ELR (cell line): ENCODE measurements at places on chromosomes 6 and 20.
A peak's percentile ranks its signal among the peaks of the same experiment; 100 is the strongest.

- no peak for DNase-seq
Measured at GRCh38 chr20:41872930-41873329, 254.8 kb upstream of the CHD6 start.

DNA sequence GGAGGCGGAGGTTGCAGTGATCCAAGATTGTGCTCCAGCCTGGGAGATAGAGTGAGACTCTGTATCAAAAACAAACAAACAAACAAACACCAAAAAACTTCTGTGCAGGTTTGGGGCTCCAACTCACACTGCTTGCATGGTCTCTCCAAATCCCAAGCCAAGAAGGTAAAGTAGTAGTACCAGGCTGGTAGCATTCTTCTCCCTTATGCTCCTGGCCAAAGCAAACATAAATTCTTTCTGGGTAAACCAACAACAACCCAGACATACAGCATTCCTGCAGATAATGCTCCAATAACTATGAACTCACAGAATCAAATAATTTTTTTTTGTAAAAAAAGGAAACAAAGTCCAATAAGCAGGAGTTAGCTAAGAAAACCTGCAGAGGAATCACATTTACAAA is 57.8 kb upstream of the KLHL31 start:
- DNase-seq = no peak

GRCh38 chr6:115643762-115644161 is 416.9 kb downstream of the FRK start:
- DNase-seq = peak; percentile 25

DNA sequence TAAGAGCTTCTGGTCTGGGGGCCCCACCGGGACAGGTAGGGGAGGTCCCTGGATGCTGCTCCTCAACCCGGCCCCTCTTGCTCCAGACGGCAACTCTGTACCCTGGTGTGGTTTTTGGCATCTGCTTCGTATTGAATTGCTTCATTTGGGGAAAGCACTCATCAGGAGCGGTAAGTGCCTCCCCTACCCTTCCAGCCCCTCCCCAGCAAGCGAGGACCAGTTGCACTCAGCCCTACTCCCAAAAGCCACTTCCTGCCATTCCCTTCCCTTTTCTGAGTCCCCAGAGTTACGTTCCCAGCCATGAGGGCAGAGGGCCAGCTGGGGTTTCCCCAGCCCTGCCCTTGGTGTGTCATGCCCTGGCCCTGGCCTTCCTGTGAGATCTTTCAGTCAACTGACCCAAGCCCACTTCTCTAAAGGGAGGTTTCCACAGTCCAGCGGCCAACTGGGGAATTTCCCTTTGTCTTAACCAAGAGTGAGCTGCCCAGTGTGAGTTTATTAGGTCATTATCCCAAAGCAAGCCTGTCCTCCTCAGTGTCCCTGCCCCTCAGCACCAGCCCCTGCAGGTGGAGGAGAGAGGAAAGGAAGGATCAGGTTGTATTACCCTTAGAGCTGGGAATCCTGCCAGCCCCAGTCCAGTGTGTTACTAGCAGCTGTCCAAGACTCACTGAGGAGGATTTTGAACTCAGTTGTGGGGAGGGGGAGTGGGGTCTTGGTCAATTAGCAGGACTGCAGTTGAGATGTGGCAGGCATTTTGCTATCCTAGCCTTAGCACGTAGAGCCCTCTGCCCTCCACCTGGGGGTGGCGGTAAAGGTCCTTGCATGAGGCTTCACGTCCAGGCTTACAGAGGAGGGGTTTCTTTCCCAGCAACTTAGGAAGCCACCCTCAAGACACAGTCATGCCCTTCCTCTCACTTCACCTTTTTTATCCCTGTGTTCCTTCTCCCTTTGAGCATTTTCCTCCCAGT is 45.8 kb downstream of the TM9SF4 start:
- DNase-seq = peak; percentile 97

DNA sequence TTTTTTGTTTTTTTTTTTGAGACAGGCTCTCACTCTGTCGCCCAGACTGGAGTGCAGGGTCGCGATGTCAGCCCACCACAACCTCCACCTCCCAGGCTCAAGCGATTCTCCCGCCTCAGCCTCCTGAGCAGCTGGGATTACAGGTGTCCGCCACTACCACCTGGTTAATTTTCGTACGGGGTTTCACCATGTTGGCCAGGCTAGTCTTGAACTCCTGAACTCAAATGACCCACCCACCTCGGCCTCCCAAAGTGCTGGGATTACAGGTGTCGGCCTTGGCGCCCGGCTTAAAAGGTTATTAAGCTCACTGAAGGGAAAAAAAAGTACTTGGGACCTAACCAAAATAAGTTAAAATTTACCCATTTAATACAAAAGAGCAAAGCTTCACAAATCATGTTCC is 1.9 kb downstream of the TCFL5 start:
- DNase-seq = no peak

DNA sequence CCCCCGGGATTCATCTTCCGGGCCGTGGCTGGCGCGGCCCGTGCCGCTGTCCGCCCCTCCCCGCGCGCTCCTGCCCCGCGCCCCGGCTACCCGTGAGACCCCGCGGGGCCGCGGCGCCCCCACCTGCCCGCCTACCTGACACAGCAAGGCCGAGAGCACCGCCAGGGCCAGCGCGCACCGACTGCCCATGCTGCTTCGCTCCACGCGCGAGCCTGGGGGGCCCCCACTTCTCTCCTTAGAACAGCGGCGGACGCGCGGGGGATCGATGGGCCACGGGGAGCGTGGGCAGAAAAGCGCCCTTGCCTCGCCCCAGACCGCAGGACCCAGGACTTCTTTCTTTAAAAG is 955 bp downstream of the DLL1 start:
- no peak for DNase-seq

DNA sequence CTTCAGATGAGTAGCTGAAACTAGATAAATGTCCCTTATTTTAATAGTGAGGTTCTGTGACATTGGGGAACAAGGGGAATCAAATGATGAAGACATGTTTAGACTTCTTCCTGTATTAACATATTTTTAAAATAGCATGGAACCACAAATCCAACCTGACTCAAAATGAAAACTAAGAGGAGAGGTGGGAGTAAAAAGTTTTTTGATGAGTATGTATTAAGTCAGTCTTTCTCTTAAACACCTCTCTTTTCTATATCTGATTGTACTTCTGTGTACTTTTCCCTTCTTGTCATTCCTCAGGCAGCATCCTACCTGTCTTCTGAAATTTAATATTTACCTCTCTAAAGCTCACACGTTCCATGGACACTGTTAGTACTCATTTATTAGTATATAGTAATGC is 8.7 kb upstream of the SDHAF4 start:
- DNase-seq = no peak

GRCh38 chr6:35078896-35079295 is 62.2 kb downstream of the TCP11 start:
- DNase-seq = no peak

- peak; percentile 17 for DNase-seq
Measured at GRCh38 chr6:156808287-156808686, 31.1 kb downstream of the ARID1B start.

- no peak for DNase-seq
Measured at GRCh38 chr6:109874621-109875020, 103.5 kb upstream of the GPR6 start.

- peak; percentile 65 for DNase-seq
Measured at GRCh38 chr6:33407132-33407718, 3.6 kb upstream of the PHF1 start.

DNA sequence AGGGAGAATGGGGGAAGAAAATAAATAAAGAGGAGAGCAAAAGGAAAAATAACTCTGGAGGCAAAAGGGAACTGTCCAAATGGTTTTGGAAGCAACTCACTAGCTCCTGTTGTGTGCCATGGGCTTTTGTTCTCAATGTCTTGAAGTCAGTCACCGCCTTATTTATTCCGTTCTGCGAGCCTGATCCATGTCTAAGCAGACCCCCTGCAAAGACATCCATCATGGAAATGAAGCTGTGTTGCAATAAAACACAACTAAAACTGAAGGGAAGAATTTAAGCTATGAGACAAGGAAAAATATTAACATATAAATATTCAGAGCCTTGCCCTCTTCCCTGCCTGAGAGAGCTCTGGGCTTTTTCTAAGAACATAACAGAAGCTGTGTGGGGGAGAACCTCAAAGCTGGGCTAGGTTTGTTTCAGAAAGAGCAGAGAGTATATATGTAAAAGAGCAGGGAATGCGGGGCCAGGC is 373.2 kb upstream of the CNR1 start:
- no peak for DNase-seq

DNA sequence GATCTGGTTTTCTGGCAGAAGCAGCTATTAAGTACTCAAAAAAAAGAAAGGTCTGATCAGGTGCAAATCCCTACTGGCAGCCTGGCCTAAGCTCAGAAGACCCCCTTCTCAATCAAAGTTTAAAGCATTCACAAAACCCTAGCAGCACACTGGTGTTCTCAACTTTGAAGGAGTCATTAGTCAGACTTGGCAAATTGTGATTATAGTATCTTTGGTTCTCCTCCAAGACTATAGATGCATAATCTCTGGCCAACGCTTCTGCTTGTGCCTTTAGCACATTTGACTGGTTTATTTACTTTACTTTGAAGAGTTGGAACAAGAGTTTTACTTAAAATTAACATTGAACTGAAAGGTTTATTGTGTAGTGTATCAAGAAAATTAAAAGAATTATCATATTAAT is 248.9 kb downstream of the PTPRK start:
- no peak for DNase-seq

- no peak for DNase-seq
Measured at GRCh38 chr20:32352121-32352720, 5.9 kb upstream of the ASXL1 start.

DNA sequence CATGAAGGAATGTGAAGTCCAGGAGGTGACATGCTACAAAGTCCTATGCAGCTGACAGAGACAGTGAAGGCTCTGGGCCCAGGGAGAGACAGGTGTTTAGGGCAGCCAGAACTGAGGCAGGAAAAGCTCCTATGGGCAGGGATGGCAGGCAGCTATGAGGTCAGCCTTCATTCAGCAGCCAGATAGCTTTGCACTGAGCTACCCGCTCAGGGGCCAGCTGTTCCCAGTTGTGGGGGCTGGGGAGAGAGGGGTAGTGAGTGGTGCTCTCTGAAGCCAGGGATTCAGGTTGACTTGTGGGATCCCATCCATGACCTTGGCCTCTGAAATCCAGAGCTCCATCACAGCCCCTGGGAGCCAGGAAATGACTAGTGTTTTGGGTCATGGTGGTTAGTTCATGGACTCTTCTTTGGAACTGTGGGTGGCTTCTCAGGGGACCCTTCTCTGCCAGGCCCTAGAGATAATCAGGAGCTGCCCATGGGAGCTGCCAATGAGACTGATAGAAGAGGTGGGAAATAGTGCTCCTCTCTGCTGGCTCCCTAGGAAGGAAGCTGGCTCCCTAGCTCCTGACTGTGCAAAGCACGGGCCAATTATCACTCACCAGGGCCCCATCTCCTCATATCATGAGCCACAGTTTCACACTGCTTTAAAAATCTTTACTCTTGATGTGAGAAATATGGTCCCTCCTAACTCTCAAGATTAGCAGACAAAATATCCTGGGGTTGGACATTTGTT is 127.7 kb downstream of the VEGFA start:
- no peak for DNase-seq

GRCh38 chr20:25030007-25030648 is 27.8 kb downstream of the ACSS1 start:
- DNase-seq = no peak

GRCh38 chr6:124052120-124052519 is 248.5 kb downstream of the NKAIN2 start:
- no peak for DNase-seq

GRCh38 chr6:116057766-116058165 is 2.9 kb downstream of the FRK start:
- no peak for DNase-seq

GRCh38 chr20:50449738-50450492 is 60.3 kb upstream of the PTPN1 start:
- no peak for DNase-seq

GRCh38 chr6:153301602-153302001 is 170.5 kb upstream of the RGS17 start:
- peak; percentile 45 for DNase-seq

- no peak for DNase-seq
Measured at GRCh38 chr6:25365154-25365553, 86.0 kb downstream of the CARMIL1 start.

GRCh38 chr20:40861427-40862008 is 167.1 kb upstream of the TOP1 start:
- DNase-seq = no peak

DNA sequence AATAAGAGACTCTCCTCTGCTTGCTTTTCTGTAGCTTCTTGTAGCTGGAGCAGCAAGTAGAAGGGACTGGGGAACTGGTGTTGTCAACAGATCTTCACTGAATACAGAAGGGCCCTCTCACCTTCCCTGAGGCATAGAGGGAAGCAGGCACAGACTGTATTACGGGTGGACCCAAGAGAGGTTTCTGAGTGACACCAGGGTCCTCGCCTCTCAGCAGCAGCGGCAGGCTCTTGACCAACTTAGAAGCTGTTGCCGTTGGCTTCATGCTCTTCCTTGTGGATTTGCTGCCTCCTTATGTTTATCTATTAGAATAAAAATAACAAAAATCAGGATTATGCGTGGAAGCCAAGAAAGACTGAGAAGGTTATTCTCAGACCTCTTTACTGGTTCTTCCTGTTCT is 31.7 kb downstream of the GFRA4 start:
- DNase-seq = no peak

- no peak for DNase-seq
Measured at GRCh38 chr6:55841341-55841740, 34.0 kb downstream of the BMP5 start.

DNA sequence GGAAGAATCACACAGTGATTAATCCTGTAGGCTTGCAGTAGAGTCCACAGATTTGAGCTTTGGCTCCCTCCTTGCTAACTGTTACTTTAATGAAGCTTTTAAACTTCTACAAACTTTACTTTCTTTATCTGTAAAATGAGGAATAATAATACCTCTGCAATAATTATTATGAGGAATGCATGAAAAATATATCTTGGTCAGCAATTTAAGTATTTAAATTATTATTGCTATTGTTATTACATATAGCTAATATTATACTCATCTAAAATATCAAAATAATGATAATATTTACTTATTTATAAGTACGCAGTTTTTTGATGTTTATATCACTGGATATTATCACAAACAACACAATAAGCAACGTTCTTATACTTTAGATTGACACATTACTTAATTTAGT is 38.3 kb upstream of the LAMA2 start:
- DNase-seq = no peak

DNA sequence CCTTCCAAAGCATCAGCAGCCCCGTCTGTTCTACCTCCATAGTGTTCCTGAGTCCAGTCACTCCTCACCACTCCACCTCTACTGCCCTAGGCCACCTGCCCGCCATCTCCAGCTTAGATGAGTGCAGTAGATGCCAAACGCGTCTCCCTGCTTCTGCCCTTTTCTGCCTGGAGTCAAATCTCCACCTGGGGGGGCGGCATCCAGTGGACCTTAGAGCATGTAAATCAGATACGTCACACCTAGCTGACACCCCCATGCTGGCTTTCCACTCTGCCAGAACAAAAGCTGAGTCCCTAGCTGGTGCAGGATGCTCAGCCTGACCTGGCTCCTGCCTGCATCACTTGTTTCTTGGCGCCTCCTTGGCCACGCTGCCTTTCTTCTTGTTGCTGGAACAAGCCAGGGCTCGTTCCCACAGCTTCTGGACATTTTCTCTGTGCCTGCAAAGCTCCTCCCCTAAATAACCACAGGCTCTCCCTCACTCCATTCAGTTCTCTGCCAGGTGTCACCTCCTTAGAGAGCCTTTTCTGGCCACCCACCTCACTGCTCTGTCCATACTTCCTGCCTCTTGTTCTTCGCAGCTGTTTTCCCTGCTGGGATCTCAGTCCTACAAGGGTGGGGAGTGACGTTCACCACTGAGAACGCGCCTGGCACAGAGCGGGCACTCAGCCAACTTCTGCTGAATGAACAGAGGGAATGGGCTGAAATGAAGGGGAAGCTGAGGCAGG is 5.8 kb downstream of the DDR1 start:
- DNase-seq = no peak

- DNase-seq = no peak
Measured at GRCh38 chr20:15332711-15333160, 995.3 kb upstream of the FLRT3 start.

GRCh38 chr6:47380251-47380650 is 70.5 kb upstream of the TNFRSF21 start:
- no peak for DNase-seq
